ENCODE measurements at places on chromosomes 6 and 20.

- DNase-seq = no peak
Measured at GRCh38 chr6:32947552-32948465, 5.1 kb downstream of the HLA-DMA start.

DNA sequence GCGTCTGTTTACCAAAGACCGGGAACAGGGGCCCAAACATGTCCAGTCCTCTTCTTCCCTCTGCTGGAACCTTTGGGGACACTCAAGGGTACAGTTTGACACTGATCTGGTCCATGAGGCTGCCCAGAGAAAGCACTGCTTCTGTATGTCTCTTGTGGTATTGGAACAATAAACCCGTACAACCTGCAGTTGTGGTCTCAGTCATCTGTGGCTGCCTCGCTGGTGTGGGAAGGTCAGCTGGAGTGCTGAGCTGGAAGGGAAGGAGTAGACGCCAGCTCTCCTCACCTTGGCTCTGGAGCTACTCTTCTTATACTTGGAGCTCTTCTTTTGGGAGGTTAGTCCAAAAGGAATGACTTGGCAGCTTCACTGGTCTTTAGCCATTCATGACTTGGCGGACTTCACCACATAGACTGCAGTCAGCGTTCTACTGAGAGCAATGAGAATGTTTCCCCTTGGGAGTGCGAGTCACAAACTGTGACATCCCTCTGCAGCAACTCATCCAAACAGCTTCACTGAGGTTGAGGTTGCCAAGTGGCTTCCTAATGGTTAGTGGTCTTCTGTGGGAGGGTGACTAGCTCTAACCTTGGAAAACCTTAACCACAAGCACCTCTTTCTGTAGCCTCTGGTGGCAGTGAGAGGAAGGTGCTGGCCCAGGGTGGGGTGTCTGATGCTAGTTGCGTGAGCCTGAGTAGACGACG is 81.2 kb downstream of the ASXL1 start:
- no peak for DNase-seq

GRCh38 chr20:10114598-10114997 is 79.8 kb downstream of the ANKEF1 start:
- DNase-seq = no peak

DNA sequence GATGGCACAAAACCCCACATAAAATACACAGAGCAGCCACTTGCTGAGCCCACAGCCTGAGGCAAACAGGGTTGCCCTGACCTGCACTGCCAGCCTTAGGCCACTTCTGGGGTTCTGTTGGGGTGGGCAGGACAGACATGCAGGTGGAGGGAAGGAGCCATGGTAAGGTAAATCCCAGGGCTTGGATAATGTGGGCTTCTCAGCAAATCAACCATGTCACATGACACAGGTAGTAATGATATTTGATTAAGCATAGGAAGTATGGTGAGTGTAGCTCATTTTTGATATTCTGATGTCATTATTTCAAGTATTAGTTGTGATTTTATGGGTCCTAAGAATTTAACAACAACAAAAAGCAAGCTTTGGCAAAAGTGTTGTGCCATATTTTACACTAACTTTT is 124.6 kb downstream of the FOXA2 start:
- no peak for DNase-seq

DNA sequence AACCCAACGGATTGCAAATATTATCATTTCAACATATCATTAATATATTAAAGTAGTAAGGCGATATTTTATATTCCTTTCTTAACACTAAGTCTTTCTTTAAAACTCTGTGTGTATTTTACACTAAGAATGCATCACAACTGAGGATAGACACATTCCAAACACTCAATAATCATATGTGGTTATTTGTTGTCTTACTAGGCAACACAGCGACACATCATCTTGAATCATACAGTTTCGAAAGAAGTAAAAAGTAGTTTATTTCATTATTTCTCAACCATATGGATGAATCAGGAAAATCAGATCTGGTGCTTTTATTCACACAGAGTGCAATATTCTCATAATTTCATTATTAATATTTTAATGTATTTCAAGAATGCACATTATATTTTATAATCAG is 662.4 kb downstream of the EPHA7 start:
- DNase-seq = no peak

GRCh38 chr6:87738000-87738399 is 36.0 kb upstream of the AKIRIN2 start:
- no peak for DNase-seq

- no peak for DNase-seq
Measured at GRCh38 chr20:58697867-58698703, 5.5 kb downstream of the NPEPL1 start.

- DNase-seq = no peak
Measured at GRCh38 chr6:87583822-87584221, 6.0 kb downstream of the RARS2 start.

DNA sequence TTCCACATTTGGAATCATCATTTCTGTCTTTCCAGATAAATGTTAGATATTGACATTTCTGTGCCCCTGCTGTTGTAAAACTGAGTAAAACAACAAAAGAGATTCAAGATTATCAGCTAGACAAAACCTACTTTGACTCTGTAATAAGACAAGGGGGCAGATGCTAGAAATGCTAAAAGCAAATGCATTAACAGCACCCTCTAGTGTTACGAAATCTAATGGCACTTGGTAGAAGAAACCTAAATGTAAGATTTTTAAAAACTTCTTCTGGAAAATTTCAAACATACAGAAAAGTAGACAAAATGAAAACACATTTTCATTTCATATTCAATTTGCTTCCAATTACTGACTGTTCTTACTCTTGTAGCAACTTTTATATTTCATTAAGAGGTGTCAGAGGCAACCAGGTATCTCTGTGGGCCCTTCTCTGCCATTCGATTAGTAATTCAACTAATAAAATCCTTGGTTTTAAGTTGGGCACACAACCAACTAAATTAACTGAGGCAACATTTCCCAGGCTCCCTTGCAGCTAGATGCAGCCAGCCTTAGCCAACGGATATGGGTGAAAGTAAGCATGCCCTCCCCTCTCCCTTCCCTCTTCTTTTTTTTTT is 45.0 kb downstream of the SLC23A2 start:
- DNase-seq = peak; percentile 68

- no peak for DNase-seq
Measured at GRCh38 chr20:64161356-64162238, 2.7 kb upstream of the MYT1 start.

DNA sequence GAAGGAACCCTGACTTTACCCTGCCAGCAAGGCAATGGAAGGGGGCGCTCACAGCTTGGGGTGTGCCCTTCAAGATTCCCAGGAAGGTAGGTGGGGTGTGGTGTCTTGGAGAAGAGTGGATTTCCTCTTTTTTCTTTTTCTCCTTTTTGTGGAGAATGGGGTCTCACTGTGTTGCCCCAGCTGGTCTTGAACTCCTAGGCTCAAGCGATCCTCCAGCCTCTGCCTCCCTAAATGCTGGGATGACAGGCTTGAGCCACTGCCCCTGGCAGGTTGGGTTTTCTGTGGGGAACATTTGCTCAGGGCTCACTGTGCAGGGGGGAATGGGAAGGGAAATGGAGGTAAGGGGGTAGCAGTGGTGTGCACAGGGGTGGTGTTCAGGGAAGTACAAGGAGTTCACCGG is 4.0 kb upstream of the ZNF341 start:
- no peak for DNase-seq

DNA sequence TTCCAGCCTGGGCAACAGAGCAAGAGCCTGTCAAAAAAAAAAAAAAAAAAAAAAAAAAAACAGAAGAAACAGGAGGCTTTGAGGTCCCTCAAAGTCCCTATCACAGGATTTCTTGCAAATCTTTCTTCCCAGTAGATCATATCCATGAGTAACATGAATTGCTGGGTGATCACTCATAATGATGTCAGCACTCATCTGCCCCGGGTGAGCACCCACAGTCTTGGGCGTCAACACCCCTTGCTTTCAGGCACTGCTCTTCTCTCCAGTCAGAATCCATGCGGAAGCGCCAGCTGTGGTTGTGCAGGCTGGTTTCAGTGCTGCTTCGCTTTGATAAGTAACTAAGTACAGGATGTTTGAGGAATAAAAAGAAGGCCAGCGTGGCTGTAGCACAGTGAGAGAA is 40.2 kb upstream of the INSM1 start:
- DNase-seq = no peak

GRCh38 chr6:42889815-42890214 is 10.4 kb downstream of the RPL7L1 start:
- DNase-seq = no peak

DNA sequence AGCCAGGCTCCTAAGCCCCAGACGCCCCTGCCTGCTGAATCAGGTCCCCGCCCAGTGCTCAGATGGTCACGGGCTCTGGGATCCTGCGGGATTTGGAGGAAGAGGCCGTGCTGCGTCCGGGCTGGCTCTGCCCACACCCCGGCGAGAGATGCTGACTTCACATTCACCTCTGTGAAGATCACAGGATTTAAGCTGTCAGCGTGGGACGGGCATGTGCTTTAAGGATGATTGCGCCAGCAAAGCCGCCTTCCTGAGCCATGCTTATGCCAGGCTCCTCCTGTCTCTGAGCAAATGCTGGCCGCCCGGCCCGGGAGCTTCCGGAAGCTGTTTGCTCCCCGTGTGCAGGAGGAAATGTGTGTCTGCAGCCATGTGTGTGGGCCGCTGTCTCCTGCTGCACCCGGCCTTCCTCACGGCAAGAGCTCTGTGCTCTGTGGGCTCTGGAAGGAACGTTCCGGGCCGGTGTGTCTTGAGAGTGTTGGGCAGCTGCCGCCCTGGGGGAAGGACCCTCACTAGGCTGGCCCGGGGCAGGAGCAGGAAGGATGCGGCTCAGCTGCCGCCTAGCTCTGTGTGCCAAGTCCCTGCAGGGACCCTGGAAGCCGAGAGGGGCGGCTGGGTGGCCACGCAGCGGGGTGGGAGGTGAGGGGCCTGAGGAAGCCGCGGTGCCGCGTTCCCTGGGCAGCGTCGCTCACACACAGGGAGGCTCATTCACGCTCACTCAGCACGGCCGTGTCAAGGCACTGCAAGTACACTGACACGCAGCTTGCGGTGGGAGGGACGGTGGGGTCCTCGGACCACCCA is 19.0 kb upstream of the BHLHE23 start:
- DNase-seq = no peak

DNA sequence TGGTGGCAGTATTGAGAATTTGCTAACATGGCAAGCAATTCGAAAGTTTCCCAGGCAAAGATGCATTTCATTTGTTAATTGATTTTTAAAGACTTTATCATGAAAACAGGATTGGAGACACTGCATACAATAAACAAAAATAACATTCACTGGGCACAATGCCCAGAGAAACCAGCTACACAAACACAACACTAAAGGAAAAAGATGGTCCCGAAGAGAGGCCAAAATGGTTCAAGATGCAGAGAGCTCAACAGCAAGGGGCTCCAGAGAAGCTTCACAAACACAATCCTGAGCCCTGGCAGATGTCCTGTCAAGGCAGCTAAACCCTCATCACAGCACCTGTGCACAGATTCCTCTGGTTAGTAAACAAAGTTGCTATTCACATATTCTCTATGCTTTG is 79.3 kb downstream of the INSM1 start:
- DNase-seq = no peak

- DNase-seq = no peak
Measured at GRCh38 chr6:161301338-161301737, 27.5 kb upstream of the AGPAT4 start.

- DNase-seq = no peak
Measured at GRCh38 chr6:51818520-51819022, 268.8 kb downstream of the PKHD1 start.

GRCh38 chr6:101129851-101130250 is 248.7 kb upstream of the ASCC3 start:
- no peak for DNase-seq

DNA sequence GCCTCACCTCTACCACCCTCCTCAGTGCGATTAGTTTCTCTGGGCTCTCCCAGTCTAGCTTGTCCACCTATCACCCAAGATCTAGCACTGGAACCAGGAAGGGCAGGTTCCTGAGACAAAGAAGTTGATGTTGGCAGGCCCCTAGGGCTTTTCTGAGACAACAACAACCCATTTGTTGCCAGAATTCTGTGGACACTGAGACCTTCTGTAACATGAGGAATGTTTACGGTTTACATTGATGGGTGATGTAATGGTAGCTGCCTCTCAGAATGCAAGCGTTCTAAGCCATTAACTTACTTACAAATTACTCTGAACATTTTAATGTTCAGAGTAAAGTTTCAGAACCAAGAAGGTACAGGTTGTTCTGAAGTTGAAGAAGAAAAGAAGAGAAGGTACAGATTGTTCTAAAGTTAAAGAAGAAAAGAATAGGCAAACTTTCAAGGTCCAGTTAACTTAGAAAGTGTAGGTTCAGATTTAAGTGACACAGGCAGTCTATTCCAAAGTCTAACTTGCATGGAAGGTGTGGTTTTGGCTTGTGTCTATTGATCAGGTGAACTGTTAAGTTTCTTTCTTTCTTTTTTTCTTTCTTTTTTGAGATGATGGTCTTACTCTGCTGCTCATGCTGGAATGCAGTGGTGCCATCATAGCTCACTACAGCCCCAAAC is 3.7 kb upstream of the MED23 start:
- no peak for DNase-seq

DNA sequence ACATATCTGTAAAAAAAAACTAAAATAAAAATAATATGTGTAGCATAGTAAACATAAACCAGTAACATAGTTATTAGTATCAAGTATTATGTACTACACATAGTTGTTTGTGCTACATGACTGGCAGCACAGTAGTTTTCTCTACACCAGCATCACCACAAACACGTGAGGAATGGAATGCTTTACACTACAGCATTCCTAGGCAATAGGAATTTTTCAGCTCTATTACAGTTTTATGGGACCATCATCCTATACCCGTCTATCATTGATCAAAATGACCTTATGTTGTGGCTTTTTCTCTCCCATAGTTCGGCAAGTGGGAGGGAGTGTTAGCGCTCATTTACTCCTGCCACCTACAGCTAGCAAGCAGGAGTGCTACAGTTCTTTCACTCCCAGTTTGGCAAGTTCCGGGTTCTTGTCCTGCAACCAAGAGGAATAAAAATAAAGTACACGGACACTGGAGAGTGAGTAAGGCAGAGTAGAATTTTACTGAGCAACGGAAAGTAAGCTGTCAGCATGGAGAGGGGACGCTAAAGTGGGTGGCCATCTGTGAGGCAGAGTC is 196.8 kb upstream of the HSF2 start:
- no peak for DNase-seq

GRCh38 chr6:38499529-38500096 is 140.1 kb downstream of the BTBD9 start:
- no peak for DNase-seq

GRCh38 chr20:63490416-63490815 is 8.5 kb downstream of the EEF1A2 start:
- no peak for DNase-seq
